Esophagus mucosa (tissue), 1 donor: ENCODE measurements at places on chromosomes 11 and 22. TPM values are rescaled to one million over a fixed set of nuclear protein-coding genes. Genes with fewer than 3 reads are reported as not detected.

DNA sequence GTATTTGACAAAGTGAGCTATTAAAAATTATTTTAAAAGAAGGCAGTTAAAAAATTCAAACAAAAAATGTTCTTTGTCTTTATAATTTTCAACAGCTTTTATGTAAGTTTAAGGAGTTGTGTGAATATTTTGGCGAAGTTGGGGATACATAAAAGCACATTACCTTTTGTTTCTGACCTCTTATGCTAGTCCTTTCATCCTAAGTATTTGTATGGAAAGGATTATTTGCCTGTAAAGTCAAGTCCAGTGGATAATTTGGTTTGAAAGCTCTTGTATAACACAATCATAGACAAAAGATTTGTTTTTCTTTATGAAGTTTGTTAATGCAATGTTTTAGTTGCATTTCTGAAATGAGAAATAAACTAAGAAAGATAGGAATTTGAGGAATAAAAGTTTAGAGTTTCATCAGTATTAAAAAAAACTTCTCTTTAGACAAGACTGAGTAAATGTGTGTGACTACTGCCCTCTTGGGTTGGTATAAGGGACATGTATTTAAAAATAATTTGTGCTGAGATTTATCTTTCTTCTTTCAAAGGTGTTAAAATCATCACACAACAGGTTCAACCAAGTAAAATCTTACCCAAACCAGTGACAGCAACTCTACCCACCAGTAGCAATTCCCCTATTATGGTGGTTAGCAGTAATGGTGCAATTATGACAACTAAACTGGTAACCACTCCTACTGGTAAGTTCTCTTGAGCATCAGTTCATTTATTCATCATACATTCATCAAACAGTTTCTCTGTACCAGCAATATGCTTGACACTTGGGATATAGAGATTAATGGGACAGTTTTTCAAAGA, 68.2 kb downstream of the EMSY start:
- no peak for ATAC-seq

- no peak for ATAC-seq
Measured at GRCh38 chr11:61138935-61139334, 22.3 kb downstream of the VPS37C start.

- no peak for ATAC-seq
Measured at GRCh38 chr11:81253244-81253643, 1480.4 kb downstream of the FAM181B start.

- ATAC-seq, result peak; percentile 34
Measured at GRCh38 chr11:587978-588380, 11.7 kb downstream of the PHRF1 start.

GRCh38 chr11:100667449-100667848, 19.6 kb upstream of the ARHGAP42 start:
- ATAC-seq, result no peak

DNA sequence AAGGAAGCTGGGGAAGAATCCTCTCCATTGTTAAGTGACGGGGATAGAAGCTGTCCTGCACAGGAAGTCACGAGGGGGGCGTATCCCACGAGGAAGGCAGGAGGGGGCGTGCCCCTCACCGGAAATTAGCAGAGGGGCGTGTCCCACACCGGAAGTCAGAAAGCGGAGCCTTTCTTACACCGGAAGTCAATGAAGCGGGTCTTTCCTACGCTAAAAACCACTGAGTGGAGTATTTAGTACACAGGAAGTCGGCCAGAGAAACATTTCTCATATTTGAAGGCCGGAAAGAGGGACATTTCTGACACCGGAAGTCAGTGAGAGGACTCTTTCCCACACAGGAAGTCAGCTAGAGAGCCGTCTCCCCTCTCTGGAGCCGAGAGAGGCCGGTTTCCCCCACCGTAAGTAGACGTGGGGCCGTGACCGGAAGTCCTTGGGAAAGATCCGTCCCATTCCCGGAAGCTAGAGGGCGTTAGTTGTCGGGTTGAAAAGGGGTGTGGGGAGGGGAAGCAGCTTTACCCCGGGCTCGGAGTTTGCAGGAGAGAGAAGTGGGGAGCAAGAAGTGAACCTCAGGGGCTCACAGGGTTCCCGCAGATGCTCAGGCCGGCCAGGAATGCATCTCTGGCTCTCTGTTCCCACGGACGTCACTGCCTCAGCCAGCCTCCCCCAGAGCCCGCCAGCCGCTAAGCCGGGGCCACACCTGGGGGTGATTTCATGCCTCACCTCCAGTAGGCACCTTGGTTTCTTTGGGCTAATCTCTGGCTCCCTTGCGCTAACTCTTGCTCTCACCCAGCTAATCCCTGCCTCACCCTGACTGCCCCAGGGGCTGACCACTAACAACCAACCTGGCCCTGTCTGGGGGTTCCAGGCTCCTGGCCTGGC, 15.4 kb downstream of the MIAT start:
- peak; percentile 80 for ATAC-seq

GRCh38 chr22:46613606-46614021, 6.6 kb upstream of the GRAMD4 start:
- ATAC-seq, result peak; percentile 43

- no peak for ATAC-seq
Measured at GRCh38 chr22:27317096-27317495, 484.5 kb downstream of the MN1 start.

- ATAC-seq, result no peak
Measured at GRCh38 chr11:9396310-9396709, 11.9 kb downstream of the IPO7 start.

- no peak for ATAC-seq
Measured at GRCh38 chr22:17228725-17229126, 9.5 kb upstream of the ADA2 start.

DNA sequence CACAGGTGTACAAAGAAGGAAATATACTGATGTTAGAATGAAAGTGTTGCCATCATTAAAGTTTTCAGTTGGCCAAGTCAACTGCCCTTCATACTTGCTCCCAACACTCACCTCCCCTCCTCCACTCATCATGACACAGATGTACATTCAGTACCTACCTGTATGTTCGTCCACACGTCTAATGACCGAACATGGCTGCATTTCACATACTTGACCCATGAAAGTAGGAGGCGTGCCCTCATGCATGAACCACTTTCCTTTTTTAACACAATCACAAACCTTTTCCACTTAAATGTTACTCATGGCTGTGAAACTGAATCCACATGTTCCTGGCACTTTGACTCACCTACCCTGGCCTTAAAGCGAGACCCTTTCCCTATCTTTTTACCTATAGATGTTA, 3.2 kb upstream of the BUD13 start:
- ATAC-seq, result no peak

INPP5J gene
- total RNA-seq, result 1.5 TPM
